T1000 (cell line): ENCODE measurements at places on chromosomes 2 and 18.

GRCh38 chr2:196592911-196593881, 46.3 kb upstream of the CCDC150 start:
- DNase-seq, result peak; percentile 30

DNA sequence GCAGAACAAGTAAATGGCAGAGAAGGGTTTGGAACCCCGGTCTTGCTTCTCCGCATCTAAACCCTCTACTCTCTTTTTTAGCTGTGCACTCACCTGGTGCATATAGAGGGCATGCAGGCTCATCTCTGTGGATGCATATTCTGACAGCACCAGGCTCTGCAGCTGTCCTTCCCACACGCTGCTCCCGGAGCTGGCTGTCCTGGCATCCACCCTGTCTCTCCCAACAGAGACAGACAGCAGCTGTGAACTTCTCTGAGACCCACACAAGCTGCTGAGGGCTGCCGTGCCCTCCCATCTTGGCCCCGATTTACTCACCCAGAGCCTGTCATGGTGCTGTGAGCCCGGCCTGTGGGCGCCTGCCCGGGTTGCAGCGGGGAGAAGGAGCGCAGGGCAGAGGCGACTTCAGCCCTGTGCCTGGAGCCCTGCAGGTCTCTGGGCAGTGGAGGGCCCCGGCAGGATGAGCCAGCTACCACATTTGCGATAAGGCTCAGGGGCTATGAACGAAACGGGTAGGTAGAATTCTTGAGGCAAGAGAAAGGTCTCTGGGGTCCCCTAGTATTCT, 3.3 kb upstream of the ABCB6 start:
- DNase-seq, result no peak

DNA sequence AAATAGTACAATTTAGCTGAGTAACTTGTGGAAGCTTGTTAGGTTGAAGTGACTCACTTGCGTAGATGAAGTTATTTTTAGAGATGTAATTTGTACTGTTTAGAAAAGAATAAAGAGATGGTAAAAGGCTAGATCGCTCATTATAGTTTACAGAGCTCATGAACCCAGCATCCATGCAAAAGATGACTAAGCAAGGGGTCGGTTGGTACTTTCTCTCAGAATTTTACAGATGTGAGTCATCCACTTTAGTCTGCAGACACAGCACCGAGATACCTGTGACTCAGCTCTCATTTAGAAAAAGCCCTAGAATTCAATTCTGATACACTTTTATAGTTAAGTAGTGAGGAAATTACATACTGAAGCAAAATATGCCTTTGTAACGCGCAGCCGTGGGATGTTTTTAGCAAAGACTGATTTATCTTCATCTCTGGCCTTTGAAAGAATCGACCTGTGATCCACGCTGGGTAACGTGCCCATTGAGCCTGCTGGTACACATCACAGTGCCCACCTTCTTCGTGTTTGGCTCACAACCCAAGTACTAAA, 116.5 kb upstream of the FOSL2 start:
- DNase-seq, result peak; percentile 24

- no peak for DNase-seq
Measured at GRCh38 chr2:177639262-177639914, 246.8 kb downstream of the AGPS start.

- no peak for DNase-seq
Measured at GRCh38 chr18:59537579-59537978, 159.6 kb downstream of the CCBE1 start.

DNA sequence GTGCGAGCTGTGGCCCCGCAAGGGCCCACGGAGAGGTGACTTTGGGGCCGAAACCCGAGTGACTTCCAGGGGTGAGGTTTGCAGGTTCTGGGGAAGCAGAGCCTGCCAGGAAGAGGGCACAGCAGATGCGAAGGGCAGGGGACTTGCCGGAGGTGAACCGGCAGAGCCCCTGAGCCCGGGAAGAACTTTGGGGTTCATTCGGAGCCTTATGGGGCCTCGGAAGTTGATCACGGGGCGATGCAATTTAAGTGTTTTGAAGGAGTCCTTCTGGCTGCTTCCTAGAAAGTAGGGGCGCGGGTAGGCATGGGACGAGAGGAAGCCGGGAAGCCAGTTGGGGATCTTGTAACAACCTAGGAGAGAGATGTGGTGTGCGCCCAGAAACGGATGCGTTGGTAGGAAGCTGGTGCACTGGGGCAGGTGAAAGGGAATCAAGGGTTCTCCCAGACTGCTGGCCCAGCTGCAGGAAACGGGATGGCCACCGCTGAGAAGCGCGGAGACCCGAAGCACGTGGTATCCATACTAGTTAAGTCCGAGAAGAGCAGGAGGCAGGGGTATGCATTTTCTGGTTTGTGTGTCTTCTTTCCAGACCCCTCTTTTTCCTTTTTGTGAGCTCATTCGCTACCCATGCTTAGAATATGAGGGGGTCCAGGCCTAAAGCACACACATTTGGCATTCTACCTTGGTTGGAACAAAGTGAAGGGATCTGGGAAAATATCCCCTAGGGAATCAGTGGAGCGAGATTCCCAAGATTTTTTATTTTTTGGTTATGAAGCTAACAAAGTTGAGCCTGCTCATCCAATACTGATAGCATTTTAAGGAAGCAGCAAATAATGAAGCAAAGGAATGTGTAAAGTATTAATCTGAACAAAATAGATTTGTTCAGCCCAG, 758 bp downstream of the SCLY start:
- no peak for DNase-seq

GRCh38 chr2:25112113-25112512, 56.3 kb downstream of the POMC start:
- DNase-seq, result no peak

- no peak for DNase-seq
Measured at GRCh38 chr2:204012072-204012653, 75.6 kb downstream of the ICOS start.

DNA sequence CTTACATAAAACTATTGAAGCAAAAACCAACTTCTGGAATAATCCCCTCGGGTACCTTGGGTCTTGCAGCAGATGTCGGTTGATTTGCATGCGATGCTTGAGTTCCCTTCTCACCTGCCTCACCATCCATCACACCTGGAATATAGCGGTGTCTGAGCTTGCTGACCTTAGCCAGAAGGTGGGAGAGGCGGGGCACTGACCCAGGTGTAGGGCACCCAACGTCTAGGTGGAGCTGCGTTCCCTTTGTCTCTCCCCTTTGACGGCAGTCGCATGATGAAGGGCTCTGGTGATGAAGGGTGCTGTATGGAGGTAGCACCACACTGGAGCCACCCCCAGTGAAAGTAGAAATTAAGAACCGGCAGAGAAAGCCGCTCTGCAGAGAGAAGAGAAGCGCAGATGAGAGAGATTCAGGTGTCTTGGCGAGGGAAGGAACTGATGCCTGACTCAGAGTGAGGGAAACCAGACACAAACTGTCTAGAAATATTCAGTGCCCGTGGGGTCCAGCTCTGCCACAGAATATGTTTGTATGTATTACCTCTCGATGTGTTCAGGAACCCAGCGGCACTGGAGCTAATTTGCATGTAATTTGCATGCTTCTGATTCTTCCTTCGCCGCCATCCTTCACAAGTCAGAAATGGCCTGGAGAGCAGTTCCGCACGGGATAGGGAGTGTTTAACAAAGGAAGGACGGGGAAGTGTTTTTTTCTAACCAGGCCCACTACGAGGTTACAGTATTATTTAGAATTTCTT, 19.4 kb upstream of the MBP start:
- DNase-seq, result no peak

- no peak for DNase-seq
Measured at GRCh38 chr2:170339322-170339721, 161.4 kb downstream of the MYO3B start.

DNA sequence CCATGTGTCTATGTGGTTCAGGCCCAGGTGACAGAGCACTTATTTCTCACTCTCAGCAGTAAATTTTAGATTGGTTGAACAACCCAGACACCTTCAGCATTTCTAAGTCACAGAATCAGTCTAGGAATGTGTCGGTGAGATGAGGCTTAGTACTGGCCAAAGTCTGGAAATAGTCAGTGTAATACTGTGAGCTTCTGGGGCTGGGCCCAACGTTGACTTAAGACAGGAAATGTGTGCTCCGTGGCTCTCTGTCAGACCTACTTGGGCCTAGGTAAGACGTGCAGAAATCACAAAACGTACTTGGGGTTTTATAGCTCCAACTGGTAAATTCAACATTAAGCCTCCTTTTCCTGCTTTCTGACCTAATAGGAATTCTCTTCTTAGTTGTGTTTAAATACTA, 160.3 kb upstream of the COL3A1 start:
- no peak for DNase-seq

- DNase-seq, result no peak
Measured at GRCh38 chr2:84971510-84972206, 697 bp downstream of the KCMF1 start.
